Cardiac fibroblast (primary cell): ENCODE measurements at places on chromosomes 5 and 9.
A peak's percentile ranks its signal among the peaks of the same experiment; 100 is the strongest.

DNA sequence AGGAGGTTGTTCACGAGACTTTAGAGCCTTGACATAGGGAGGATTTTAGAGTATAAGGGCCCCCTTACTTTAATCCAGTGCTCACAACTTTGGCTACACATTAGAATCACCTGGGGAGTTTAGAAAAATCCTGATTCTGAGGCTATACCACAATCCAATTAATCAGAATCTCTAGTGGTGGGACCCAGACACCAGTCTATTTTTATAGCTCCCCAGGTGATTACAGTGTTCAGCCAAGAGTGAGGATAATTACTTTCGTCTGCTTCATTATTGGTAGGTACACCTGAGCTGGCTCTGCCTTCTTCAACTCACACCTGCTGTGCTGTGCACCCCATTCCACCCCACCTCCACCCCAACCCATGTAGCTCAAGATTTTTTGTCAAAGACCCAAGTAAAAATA, 141.3 kb upstream of the EPB41L4A start:
- no peak for DNase-seq

DNA sequence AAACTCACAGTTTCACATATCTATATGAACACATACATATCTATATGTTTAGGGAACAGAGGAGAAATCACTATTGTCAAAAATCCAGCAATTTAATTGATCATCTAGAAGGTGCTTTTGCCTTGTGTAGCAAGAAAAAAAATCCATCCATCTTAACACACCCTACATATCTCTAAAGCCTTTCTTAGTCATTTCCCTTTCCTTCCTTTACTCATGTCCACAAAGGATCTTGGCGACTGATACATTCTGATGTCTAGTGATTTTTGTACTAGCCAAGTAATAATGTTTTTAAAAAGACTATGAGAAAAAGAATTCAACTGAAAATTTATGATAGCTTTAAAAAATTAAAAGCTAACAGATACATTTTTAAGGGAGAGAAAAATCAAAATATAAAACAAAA, 22.5 kb downstream of the ZDHHC21 start:
- DNase-seq = peak; percentile 64

DNA sequence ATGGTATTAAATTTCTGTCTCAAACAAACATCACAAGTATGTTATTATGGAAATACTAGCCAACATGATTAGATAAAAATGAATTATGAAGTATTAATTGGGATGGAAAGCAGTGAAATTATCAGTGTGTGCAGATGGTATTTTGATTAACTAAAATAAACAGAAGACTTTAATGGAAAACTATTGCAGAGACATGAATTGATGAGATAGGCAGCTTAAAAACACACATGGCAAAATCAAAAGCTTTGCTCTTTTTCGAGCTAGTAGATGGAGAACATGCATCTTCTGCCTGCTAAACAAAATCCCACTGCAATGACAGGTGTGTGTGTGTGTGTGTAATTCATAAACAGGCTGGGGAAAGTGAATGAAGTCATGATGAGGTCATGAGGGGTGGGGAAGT, 426.2 kb downstream of the MTRR start:
- DNase-seq = no peak

DNA sequence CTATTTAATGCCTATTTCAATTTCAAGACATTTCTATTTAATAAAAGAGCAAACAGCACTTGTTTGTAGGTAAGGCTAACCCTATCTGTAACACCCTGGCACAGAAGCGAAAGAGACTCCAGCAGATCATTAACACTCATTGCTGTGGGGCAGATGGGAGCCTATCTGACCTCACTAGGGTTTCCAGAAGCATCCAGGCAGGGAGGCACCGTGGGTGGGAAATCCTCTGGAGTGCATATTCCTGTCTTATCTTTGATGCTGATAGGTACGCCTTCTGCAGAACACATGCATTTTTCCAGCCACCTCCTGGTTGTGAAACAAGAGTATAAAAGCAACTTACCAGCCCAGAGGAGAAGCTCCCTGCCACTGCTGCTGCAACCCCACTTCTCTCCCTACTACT, 233.7 kb downstream of the GLIS3 start:
- peak; percentile 49 for DNase-seq

DNA sequence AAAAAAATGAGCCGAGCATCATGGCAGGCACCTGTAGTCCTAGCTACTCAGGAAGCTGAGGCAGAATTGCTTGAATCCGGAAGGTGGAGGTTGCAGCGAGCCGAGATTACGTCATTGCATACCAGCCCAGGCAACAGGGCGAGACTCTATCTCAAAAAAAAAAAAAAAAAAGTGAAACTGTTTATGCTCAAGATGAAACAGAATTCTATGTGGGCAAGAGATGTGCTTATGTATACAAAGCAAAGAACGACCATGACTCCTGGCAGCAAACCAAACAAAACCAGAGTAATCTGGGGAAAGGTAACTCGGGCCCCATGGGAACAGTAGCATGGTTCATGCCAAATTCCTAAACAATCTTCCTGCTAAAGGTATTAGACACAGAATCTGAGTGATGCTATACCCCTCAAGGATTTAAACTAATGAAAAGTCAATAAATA, 32.6 kb upstream of the PLAC8L1 start:
- peak; percentile 72 for DNase-seq

DNA sequence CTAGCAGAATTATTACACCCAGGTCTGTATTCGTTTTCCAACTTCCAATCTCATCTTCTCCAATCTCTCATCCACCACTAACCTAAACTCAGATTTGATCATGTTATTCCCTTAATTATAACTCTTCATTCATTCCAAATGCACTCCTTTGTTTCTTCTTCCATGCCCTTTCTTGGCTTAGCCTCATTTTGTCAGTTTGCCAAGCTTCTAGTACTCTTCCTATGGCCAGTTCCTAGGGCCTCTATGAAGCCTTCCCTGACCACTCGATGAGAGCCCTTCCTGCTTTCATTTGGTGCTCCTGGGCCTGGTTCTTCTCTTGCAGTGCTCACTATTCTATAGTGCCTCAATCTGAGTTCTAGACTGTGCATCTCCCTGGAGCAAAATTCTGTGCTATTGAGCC, 5.8 kb downstream of the FAM219A start:
- no peak for DNase-seq

DNA sequence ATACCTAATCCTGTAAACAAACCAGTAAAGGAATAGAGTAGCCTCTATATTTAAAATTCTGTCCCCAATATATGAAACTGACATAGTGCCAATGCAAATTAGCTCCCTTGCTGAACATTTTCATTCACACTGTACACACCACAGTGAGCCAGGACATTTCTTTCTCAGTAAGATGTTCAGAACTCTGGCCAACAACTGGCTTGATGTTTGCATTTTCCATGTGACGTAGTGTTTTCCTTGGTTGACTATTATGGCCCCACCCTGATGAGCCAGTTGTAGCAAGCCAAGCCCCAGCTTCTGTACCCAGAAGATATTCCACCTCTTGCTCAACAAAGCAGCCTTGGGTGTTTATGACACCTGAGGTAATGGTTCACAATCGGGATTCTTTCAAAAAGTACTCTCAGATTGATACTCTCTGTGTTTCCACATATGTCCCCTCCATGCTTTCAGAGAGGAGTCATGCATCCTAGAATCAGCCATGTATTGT, 17.7 kb upstream of the ANXA1 start:
- DNase-seq = peak; percentile 54

DNA sequence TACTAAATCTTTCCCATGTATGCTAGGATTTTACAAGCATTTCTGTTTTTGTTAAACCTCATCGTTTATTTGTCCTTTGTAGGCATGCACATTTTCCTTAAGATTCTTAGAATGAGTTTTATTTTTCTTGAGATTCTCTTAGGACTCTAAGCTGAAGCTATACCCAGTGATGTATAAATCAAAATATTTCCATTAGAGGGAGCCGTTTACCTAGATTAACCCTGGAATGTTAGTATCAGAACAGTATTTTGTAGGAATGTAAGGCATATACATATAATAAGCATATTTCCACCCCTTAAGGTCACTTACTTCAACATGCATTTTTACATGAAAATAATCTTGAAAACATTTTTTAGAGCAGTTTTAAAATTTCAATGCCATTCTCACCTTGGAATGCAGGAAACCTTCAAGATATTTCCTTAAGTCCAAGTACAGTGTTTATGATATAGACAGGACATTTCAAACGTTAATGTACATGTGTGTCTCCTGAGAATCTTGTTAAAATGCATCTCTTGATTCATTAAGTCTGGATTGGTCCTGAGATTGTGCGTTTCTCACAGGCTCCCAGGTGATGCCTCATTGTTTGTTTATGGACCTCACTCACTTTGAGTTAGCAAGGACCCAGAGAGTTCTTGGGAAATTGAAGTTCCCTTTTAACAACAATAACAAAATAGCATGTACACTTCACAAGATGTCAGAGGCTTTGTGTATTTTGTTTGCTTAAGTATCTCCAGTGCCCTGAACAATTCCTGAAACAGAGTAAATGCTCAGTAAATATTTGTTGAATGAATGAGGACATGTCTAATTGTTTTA, 34.9 kb upstream of the FCHO2 start:
- peak; percentile 43 for DNase-seq

GRCh38 chr5:142293486-142293885, 31.3 kb downstream of the SPRY4 start:
- DNase-seq = peak; percentile 74

DNA sequence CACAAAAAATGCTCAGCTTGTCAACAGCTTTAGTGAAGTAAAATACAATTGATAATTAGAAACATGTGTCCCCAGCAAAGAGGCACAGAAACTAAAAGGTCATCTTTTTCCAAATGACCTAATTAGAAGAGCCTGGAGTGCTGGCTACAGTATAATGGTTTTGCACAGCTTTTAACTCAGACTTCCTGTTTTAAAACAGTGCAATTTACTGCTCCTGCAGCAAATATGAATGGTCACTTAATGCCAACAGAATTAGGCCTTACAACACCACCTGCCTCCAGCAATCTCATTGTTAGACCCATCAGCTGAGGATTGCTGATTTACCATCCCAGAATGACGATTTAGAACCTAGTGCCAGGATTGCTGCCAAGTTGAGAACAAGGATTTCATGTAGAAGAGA, 239.3 kb downstream of the CETN3 start:
- no peak for DNase-seq

DNA sequence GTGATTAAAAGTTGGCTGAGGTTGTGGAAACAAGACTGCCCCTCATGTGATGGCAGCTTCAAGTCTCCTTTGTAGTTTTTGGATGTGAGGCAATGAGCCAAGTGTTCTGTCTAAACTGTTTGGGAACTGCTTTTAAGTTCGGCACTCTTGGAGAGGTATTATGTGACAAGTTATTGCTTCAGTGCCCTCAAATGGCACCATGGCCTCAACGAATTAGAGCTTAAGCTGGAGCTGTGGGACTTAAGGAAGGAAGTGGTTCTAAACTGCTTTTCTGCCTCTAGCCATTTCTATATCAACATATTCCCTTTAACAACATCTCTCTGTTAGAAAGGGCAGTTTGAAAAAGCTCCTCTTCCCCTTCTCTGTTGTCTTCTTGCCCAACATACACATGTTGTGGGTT, 227.7 kb downstream of the RFK start:
- no peak for DNase-seq

DNA sequence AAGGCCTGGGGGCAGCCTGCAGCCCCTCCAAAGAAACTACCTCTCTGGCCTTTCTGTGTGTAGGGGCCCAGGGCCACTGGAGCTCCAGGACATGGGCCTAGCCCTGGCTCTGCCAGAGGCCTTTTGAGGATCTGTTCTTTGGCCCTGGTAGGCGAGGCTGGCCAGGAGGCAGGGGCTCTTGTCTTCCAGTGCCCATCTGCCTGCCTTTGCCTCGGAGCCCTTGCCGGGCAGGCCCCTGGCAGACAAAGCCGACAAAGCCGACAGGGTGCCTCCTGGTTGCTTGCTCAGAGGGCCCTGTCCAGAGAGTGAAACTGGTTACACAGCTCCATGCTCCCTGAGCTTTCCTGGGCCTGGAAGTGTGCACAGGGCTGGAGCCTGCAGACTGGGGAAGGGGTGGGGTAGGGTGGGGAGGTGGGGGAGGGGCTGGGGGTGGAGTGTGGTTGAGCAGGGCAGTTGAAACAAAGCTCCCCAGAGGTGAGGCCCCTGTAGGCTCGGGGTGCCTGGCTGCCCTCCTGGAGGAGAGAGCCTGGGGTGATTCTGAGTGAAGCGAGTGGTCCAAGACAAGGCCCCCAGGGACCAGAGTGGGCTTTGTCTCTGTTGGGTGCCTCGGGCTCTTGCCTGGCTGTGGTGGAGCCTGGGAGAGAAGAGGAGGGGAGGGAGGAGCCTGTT, 29.3 kb downstream of the PTPA start:
- DNase-seq = peak; percentile 70

GRCh38 chr5:2658881-2659470, 92.5 kb downstream of the IRX2 start:
- DNase-seq = no peak

DNA sequence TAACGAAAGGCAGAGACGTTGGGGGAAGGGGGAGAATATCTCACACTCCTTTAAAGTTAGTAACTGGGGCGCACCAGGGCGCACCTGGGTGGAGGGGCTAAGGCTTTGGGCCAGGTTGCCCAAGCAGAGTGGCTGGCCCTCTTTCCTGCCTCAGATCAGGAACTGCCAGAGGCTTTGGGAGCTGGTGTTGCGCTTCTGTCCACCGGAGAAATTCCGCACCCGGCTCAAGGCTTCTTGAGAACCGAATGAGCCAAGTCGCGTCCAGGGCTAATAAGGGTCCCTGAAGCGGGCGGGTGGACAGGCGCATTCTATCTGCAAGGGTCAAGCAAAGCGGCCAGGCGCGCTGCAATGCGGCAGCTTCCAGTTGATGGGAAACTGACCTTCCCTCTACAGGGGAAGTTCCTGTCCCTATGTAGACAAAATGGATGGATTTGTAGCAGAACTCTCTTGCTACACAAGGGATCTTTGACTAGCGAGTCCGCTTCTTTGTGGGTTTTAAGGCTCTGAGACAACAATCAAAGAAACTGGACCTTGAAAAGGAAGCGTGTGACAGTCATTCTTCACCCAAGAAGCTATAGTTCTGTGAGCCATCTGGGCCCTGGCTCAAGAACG, 5.5 kb downstream of the PAX5 start:
- no peak for DNase-seq

GRCh38 chr5:127112347-127112864, 39.1 kb upstream of the C5orf63 start:
- DNase-seq = no peak

- peak; percentile 66 for DNase-seq
Measured at GRCh38 chr9:32579706-32580331, 6.9 kb upstream of the NDUFB6 start.

DNA sequence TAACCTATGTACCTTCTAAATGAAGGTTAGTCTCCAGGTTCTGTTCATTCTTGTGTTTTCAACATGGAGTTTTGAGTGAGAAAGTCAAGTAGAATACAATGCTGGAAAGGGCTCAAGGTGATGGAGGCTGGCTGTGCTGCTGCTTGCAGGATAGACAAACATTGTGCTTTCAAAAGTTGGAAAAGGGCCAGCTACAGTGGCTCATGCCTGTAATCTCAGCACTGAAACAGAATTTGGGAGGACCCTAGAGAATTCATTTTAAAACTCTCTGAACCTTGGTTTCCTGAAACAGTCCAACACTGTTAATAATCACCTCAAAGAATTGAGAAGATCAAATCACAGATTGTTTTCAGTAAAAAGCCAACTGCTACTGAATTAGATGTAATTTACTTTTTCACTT, 15.4 kb upstream of the IARS1 start:
- peak; percentile 63 for DNase-seq

- peak; percentile 11 for DNase-seq
Measured at GRCh38 chr9:21119093-21119770, 22.4 kb downstream of the IFNW1 start.

GRCh38 chr5:77292026-77292757, 81.7 kb downstream of the PDE8B start:
- peak; percentile 46 for DNase-seq

- DNase-seq = no peak
Measured at GRCh38 chr5:93601802-93602155, 18.8 kb downstream of the NR2F1 start.
